ENCODE measurements at places on chromosomes 3 and 15.
A peak's percentile ranks its signal among the peaks of the same experiment; 100 is the strongest.

- peak; percentile 89 for DNase-seq
Observed at GRCh38 chr15:60392601-60392985, 5.2 kb downstream of the ANXA2 start.

DNA sequence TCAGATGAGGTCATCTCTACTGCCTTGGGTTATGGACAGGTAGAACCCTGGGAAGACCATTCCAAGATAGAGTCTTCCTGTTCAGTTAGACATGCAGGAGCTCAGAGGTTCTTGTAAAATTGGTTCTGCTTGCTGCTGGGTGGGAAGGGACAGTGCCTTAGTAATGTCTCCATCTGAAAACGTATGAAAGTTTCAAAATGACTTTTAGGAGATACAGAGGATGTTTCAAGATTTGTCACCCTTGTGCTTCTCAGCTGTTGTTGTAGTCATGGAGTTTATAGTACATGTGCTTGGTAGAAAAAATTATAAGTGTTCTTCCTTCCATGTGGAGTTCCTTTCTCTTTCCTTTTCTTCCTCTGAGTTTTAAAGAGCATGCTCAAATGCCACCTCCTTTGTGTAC is 885.2 kb upstream of the CFAP20DC start:
- no peak for DNase-seq

- DNase-seq, result no peak
Observed at GRCh38 chr3:53749448-53749847, 96.8 kb downstream of the CHDH start.

GRCh38 chr15:73755481-73755880 is 2.3 kb upstream of the INSYN1 start:
- no peak for DNase-seq

GRCh38 chr3:37989821-37990480 is 635 bp upstream of the VILL start:
- no peak for DNase-seq

DNA sequence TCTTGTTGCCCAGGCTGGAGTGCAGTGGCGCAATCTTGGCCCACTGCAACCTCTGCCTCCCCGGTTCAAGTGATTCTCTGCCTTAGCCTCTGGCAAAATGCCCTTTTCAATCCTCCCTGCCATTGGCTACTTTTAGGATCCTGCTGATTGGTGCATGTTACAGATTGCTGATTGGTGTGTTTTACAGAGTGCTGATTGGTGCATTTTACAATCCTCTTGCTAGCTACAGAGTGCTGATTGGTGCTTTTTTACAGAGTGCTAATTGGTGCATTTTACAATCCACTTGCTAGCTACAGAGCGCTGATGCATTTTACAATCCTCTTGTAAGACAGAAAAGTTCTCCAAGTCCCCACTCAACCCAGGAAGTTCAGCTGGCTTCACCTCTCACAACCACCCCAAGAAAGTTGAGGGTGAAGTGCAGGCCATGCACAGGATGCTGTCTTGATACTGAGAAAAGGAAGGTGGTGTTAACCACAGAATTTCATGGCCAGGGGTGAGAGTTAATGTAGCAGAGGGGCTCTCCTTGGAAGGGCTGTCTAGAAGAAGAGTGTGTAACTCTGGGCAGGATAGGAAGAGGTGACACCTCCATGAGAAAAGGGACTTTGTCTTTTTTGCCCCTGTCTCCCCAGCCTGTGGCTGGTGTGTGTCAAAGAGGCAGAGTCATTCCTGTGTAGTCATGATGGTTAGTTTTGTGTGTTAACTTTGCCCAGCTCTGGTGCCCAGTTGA is 145.9 kb downstream of the APBA2 start:
- DNase-seq, result no peak

- DNase-seq, result peak; percentile 71
Observed at GRCh38 chr3:185332026-185332735, 30.8 kb upstream of the MAP3K13 start.

- DNase-seq, result no peak
Observed at GRCh38 chr3:188370081-188370830, 216.3 kb downstream of the LPP start.

DNA sequence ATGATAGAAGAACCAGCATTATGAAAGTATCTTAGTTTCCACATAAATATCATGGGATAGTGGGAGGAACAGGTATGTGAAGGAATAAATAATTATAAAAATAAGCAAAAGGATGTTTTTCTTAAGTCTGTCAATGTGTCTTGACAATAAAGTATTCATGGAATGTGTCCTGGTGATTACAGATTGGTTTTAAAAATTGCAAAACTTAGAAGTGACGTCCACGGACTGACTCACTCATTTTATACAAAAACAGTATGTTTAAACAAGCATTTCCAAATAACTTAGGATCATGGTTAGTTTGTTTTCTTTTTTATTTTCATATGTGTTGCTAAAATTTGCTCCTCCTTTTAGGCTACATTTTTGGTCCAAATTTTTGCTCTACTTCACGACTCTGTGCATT is 687.0 kb upstream of the NECTIN3 start:
- DNase-seq, result peak; percentile 45

DNA sequence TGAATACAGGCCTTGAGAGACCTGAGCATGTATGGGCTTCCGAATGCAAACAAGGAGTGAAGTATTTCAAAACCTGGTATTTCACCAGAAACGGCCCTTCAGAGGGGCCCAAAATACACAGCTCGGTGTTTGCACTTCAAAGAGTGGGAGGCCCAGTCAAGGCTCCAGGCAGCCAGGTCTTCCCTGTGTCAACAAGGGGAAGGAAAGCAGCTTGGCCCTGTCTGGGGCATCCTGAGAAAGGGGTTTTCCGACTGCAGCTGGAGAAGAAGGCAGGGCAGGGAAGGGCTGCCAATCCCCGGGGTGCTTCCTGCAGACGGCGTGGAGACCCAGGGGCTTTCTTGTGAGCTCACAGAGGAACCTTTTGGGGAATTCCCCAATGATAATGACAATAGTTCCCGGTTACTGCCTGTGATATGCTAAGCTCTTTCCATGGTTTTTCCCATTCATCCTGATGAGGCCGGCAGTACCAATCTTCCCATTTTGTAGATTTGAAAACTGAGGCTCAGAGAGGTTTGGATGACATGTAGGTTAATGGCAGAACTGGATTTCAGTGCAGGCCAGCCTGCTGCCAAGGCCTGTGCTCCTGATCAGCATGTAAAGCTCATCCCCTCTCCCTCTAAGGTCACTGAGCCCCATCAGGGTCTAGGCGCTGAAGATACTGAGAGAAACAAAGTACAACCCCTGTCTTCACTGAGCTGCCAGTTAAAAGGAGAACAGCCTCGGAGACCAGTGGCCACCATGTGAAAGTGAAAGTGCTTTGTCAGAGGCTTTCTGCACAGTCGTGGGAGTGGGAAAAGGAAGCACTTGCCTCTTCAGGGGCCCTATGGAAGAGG is 43.0 kb upstream of the TLE3 start:
- peak; percentile 39 for DNase-seq

DNA sequence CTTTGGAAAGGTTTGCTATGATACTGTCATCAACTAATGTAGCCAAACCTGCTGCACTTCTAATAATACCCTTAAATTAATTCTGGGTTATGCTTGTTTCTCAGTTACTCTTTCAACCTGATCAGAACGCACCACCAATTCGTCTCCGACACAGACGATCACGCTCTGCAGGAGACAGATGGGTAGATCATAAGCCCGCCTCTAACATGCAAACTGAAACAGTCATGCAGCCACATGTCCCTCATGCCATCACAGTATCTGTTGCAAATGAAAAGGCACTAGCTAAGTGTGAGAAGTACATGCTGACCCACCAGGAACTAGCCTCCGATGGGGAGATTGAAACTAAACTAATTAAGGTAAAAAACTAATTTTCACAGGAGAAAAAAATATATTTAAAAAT is 7.9 kb upstream of the RPLP1 start:
- DNase-seq, result no peak

DNA sequence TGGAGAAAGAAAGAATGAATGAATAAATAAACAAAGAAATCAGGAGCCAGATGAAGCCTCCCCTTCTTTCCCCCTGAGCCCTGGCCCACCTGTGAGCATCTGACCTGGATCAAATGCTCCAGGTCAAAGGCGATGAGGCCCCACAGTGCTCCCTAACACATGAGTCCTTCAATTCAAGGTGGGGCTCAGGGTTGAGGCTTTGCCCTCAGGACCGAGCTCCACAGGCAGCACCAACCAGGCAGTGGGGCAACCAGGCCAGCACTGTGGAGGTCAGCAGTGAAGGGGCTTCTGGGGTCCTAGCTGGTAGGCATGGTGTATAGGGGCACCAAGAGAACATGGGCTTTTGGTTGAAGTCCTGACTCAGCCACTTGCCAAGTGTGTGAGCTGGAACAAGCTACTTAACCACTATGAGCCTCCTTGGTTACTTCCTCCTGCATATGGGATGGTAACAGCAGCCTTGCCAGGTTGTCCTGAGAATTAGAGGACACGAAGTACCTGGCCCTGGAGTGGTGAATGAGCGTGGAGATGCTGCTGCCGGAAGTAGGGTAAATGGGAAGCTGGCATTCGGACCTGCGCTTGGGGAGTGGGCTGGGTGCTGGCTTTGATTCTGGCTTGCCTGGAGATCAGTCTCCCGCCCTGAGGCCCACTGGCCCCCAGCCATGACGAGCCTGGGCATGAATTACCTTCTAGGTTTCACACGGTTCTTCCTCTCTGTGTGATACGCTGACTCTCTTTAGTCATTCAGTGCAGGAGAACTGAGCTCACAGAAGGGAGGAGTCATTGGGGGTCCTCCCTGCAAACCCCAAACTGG is 10.0 kb upstream of the PAQR5 start:
- DNase-seq, result no peak

GRCh38 chr3:107367353-107367752 is 9.9 kb upstream of the CCDC54 start:
- DNase-seq, result peak; percentile 76

- DNase-seq, result peak; percentile 60
Observed at GRCh38 chr3:180416111-180416594, 185.8 kb upstream of the TTC14 start.

GRCh38 chr3:71629711-71630110 is 46.2 kb upstream of the FOXP1 start:
- DNase-seq, result no peak

- no peak for DNase-seq
Observed at GRCh38 chr3:140298569-140299070, 363.6 kb downstream of the CLSTN2 start.

GRCh38 chr15:55499151-55499550 is 8.9 kb downstream of the DNAAF4 start:
- no peak for DNase-seq
